ENCODE measurements at places on chromosomes 6 and 20. TPM values are rescaled to one million over a fixed set of nuclear protein-coding genes. Genes with fewer than 3 reads are reported as not detected.

DNA sequence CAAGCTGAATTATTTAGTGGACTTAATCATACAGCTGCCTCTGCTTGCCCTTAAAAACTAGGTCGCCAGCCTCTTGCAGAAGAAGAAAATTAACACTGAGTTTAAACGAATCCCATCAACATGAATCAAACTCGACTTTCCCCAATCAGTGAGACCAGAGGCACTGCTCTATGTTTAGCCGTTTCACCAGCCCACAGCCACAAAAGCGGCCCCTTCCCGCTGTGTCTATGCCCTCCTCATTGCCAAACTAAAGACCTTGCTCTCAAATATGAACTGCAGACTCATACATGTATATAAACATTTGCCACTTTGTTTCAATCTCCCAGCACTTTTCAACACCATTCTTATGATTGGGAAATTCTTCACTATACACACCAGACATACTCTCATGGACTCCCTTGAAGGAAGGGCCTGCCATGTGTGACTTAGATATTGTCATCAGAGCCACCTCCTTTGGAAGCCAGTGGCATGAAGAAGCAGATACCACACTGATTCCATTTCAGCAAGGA, 105.8 kb upstream of the ADGRF1 start:
- peaks cover 5% of the 10 kb centered on the region for H3K27me3 ChIP-seq
- no peaks in the 10 kb centered on the region for H3K4me1 ChIP-seq
- H3K36me3 ChIP-seq: no peaks in the 10 kb centered on the region
- DNase-seq: no peak
- H3K4me3 ChIP-seq: no peak overlapping the region

GRCh38 chr6:24307881-24308280, 50.0 kb downstream of the DCDC2 start:
- no peak overlapping the region for H3K27ac ChIP-seq
- DNase-seq: no peak
- no peak overlapping the region for H3K4me3 ChIP-seq

GRCh38 chr6:123986938-123987337, 183.3 kb downstream of the NKAIN2 start:
- no peaks in the 10 kb centered on the region for H3K4me1 ChIP-seq
- no peak for DNase-seq
- no peak overlapping the region for H3K27ac ChIP-seq

UBE2V1 gene
- total RNA-seq: 150 TPM

- no peaks in the 10 kb centered on the region for H3K4me1 ChIP-seq
- DNase-seq: no peak
- H3K27ac ChIP-seq: no peak overlapping the region
- no peaks in the 10 kb centered on the region for H3K27me3 ChIP-seq
- H3K4me3 ChIP-seq: no peak overlapping the region
These were observed 83.4 kb downstream of the OPN5 start for GRCh38 chr6:47865206-47865605.

MICB gene
- 18.5 TPM for total RNA-seq

DNA sequence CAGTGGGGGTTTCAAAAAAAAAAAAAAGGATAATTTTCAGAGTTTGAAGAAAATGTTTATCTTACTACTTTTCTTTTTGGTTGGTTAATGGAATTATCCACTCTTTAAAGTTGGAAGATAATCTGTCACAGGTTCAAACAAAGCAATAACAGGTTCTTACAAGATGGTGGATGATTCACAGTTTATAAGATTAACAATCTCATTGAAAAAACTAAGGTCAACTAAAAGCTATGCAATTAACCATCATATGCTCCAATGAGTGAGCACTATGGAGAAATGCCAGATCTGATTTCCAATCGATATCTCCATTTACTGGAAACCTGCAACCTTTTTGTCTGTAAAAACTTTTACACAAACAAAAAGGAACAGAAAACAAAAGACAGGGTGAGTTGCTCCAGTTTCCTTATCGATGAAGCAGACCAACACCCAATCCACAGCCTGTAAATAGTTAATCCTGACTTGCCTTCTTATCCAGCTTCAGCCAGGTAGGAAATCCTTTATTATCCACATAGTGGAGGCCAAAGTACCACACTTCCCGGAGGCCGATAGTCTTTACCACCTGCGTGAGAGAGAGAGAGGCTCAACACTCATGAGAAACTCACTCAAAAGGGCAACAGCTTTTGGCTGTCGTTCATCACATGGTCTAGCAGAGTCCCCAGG, 32.4 kb downstream of the EZR start:
- H3K4me3 ChIP-seq: no peak overlapping the region
- no peak for DNase-seq
- no peaks in the 10 kb centered on the region for H3K27me3 ChIP-seq
- H3K27ac ChIP-seq: no peak overlapping the region
- H3K4me1 ChIP-seq: peaks cover 39% of the 10 kb centered on the region
- H3K36me3 ChIP-seq: peaks cover 60% of the 10 kb centered on the region
